Chondrocyte (in vitro differentiated cells): ENCODE measurements at places on chromosomes 6 and 20.

DNA sequence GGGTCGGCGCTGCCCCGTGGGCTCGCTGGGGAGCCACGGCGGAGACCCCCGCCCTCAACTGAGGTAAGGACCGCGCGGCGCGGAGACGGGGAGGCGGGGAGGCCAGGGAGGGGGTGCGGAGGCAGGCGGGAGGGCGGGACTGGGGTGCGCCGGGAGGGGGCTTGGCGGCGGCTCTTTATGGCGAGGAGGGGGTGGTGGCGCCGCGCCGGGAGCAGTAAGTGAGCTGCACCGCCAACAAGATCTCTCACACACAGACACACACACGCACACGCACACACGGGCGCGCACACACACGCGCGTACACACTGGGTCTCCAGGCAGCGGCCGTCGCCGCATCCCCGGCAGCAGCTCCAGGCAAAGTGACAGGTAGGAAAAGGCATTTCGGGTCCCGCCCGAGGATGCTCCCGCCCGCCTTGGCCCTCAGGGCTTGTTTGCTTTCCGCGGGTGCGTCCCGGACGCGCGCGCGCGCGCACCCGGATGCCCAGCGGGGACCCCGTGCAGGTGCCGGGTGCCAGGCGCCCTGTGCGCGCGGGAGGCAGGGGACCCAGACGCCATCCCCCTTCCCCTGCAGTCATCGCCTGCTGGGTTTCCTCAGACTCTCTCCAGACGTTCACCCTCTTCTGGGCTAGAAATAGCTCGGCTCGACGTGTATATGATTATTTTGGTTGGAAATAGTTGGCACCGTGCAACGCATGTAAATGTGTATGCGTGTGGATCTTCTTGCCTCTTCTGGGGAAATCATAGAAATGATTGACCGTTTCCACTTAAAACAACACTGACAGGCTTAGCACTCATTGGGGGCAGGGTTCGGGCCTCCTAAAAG lies at the start of gene PLCB4:
Gene PLCB4 (plus strand): TSS at position 247 of the 823 bp plus-strand sequence. CDS start 238,728 bp downstream, outside the sequence.
- DNase-seq = peak; percentile 94

DNA sequence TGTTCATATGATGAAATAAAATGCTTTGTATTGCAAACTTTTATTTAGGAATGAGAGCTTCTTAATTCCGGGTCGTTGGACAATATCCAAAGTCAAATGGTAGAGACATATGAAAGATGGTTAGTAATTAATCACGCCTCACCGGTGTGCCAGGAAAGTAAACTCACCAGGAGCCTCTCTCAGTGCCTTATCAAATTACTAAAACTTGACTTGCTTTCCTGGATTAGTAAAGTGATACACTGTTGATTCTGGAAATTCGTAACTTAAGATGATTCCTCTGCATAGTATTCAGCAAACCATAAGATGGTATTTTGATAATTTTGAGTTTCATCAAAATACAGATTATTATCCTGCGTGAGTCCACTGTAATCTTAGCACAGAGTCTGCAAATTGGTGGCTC lies 115.2 kb downstream of the PAX1 start:
- no peak for DNase-seq

- peak; percentile 59 for DNase-seq
Measured at GRCh38 chr20:63135411-63135810, 80.5 kb downstream of the YTHDF1 start.

DNA sequence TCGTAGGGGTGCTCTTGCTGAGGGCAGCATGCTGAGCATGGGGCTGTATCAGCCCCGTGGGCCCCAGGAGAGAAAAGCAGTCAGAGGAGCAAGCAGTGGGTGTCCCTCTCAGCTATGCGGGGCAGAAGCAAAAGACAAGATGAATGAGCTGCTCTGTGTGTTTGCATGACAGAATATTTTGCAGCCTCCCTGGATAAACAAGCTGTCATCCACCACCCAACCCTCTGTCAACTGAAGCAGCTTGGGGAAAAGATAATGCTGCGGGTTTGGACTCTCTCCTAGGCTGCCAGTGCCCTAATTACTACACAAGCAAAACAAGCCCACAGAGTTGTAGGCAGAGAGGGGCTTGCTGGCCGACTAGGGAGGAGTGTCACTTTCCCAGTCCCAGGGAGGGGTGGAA lies 82.3 kb upstream of the PTPRT start:
- no peak for DNase-seq

GRCh38 chr20:10769700-10770099 lies 95.9 kb upstream of the JAG1 start:
- DNase-seq = no peak

GRCh38 chr6:147586044-147586443 lies 77.6 kb downstream of the SAMD5 start:
- no peak for DNase-seq

- DNase-seq = no peak
Measured at GRCh38 chr6:81693266-81693665, 59.2 kb downstream of the TENT5A start.

DNA sequence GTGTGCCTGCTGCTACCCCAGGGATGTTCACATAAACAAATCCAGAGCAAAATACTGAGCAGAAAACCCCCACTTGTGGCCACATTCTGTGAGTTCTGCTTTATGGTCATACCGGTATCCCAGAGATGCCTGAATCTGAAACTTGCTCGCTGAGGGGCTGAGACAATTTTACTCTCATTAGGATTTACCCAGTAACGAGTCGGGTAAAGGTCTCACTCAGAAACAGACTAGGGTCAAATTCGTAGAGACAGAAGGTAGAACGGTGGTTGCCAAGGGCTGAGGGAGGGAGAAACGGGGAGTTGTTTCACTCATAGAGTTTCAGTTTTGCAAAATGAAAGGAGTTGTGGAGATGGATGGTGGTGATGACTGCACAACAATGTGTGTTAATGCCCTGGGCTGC lies 45.4 kb upstream of the NKX2-2 start:
- no peak for DNase-seq

DNA sequence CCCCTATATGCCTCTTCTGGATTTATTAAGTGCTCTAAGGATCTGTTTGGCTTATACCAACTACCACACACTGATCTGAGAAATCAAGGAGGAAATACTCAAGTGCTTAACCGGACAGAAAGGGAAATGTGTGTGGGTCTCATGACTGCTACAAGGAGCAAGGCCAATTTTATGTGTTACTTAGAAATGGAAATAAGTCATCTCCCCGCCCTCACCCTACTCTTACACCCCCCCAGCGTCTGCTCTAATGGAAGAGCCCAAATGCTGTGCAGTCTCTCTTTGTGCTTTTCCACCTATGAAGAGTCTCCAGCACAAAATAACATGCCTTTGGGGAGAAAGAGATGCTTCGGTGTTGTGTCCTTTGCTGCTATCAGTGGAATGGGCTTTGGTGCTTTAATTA lies 428.8 kb upstream of the ARID1B start:
- no peak for DNase-seq

DNA sequence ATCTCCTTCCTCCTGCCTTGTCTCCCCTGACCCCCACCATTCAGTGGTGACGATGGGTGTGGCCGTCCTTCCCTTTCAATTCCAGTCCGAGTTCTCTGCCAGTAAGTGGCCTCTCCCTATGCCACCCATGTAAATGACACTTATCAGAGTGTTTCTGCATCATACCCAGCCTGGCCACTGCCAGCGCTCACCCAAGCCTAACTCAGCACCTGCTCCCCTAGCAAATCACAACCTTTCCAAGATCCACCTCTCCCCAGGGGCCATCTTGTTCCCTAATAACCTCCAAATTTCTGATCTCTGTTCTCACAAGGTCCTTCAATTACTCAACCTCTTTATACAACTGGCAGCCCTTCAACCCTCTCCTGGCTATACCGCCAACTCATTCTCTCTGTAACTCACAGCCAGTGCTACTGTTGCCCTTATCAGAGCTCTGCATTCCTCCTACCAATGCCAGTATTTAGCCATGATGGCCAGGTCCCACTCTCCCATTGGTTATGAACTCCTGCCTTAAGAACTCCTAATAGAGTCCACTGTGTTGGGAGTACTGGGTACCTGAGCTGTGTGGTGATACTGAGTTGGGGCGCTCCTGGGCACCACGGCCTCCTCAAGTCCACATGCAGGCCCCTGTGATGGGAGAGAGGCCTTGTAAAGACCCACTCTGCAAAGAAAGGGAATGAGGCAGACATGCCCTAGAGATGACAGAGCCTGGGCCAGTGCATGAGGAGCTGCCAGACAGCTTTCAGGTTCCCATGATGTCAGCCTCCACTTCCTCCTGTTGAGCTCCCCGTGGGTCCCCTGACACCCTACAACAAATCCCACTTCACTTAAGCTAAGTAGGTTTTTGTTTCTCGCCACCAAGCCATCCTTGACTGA lies 187.4 kb upstream of the RREB1 start:
- DNase-seq = no peak

DNA sequence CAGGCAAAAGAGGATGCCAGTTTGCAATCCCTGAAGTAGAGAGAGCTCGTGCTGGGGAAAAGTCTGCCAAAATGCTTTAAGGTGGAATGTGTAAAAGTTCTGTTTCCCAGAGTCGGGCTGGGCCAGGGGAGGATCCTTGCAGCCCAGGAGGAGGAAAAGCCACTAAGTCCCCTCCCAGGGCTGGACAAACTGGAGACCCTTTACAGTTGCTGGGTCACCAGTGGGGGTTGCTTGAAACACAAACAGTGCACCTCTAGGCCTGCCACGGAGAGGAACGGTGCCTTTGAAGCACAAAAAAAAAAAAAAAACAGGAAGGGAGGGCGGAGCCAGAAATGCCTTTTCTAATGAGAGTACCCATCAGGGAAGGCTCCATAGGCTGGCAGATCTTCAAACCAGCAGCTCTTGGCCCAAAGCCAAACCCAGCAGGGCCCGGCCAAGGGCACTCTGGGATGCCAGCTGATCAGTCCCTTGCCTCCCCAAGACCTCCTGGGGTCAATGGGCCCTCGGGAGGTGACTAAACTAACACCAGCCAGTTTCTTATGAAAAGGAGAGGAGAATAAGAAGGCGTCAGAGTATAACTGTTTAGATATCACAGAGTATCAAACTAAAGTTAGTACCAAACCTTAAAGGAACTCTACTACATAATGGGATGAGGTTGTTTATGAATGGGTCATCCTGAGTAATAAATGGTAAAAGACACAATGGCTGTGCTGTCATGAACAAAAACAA lies 23.7 kb downstream of the HLA-A start:
- no peak for DNase-seq

DNA sequence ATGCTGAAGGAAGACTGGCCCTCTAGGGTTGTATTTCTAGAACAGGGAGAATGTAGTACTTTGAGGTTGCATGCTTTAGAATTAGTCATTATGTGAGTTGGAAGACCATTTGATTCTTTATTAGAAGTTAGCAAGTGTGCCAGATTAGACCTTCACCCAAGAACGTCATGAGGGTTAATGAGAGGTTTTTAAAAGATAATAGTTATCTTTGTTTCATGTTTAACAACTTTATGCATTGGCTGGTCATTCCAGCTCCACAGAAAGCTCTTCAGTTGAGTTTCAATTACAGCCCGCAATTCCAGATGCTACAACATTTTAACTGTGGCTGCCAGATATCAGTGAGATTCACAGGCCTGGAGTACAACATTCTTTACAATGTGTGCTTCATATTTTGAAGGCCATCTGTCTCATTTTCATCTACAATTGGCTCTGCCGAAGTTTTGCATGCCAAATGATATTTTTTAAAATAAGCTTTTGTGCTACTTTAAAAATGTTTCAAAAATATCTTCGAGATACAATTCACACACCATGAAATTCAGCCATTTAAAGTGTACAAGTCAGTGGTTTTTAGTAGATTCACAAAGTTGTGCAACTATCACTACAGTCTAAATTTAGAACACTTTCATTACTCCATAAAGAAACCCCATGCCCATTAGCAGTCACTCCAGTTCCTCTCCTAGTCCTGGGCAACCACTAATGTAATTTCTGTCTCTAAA lies 61.1 kb upstream of the FBXO30 start:
- DNase-seq = no peak

GRCh38 chr20:1994627-1995026 lies 769 bp upstream of the PDYN start:
- no peak for DNase-seq

- no peak for DNase-seq
Measured at GRCh38 chr6:131955876-131956275, 4.7 kb upstream of the CCN2 start.

DNA sequence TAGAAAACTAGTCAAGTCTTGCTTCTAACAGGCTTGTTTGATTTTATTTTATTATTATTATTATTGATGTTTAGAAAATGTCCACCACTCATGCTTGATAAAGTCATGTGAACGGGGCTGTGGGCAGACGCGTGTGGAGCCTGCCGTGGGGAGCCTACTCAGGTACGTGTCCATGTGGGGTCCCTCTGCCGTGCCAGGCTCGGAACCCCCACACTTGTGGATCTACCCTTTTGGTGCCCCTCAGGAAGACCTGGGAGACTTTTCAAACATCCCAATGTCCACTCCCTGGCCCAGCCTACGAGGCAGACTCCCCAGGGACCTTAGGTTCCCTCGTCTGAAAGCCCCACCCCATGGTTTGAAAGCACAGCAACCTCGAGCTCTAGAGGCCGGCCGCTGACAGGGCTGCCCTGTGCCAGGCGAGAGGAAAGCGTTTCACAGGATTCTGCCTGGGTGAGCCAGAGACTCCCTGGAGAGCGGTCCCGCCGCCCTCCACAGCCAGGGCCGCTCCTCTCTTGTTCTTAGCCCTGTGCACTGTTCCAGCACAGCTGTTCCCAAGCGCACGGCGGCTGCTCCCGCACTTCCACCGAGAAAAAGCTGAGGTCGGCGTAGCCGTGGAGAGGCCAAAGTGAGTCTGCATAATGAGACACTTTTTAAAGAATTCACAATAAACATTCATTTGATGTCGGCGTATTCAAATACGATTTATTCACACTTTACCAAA lies 249.7 kb downstream of the TTLL2 start:
- DNase-seq = no peak

DNA sequence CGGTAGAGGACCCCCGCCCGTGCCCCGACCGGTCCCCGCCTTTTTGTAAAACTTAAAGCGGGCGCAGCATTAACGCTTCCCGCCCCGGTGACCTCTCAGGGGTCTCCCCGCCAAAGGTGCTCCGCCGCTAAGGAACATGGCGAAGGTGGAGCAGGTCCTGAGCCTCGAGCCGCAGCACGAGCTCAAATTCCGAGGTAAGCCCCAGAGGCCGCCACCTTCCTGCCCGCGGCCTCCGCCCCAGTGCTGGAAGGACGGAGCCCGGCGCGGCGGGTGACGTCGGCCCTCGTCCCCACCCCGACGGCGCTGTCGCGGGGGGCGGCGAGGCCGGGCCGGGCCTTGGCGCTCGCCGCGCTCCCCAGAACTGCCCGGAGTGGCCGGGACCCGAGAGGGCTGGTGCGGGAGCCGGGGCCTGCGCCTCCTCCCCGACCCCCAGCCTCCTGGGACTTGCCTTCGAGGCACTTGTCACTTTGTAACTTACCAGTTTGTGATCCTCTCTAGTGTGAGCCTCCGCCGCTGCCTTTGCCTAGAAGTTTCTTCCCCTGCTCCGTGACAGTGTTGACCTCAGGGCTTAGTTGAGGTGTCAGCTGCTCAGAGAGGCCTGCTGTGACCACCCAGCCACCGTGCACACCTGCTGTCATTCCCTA lies 417 bp downstream of the VAPB start:
- no peak for DNase-seq
